ENCODE measurements at places on chromosomes 11 and 22.

GRCh38 chr11:83933008-83933407 is 646.8 kb upstream of the CCDC90B start:
- no peak for DNase-seq

DNA sequence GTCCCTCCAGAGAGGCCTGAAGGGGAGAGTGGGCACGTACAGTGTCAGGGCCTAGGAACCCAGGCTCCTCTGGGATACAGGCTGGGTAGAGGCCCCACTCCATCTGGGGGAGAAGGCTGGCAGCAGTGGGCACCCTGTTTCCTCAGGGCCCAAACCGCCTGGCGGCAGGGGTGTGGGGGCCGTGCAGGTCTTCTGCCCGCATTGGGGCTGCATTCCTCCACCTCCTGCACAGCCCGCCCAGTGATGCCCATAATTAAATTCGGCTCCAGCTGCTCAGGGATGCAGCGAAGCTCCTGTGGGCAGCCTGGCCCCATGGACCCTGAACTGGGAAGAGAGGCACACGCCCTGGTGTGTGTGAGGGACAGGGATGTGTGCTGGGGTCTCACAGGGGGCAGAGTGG is 35.4 kb downstream of the KCNQ1OT1 start:
- DNase-seq: no peak

GRCh38 chr11:36057379-36058042 is 113.6 kb downstream of the LDLRAD3 start:
- peak; percentile 52 for DNase-seq

DNA sequence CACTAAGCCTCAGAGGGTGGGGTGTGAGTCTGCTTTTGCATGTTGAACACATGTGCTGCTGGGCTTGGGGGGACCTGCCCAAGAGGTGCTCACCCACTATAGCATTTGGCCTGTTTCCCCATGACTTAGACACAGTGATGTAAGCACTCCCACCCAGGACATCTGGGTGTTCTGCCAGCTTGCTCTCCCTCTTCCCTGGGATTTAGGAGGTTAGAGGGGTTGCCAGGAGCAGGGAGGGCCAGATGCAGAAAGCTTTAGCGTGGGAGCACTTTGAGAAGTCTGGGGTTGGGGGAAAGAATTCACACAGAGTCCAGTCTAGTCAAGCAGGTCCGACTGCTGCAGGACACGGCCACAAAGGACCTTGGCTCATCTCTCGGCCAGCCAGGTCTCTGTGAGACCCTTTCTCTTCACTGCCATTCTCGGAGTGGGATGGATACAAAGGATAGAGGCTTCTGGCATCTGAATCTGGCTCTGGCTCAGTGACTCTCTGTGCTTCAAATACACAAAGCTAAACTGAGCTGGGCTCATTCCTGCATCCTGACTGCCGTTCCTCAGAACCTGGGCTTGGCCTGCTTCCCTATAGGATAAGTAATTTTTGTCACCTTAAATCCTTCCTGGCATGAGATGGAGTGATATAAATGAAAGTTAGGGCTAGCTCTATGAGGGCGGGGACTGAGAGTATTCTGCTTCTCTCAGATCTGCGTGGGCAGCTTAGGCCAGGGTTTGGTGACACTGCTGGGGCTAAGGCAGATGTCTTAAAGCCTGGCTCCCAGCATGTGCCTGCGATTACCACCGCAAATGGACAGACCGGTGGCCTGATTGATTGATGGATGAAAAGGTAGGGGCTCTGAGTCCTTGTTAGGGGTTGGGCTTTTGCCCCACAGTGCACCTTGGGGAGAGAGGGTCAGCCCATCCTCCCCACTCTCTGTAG is 14.5 kb downstream of the USP2 start:
- no peak for DNase-seq

GRCh38 chr11:89436071-89436470 is 55.1 kb downstream of the NOX4 start:
- DNase-seq: no peak

GRCh38 chr22:42868751-42869251 is 11.7 kb upstream of the ARFGAP3 start:
- no peak for DNase-seq

DNA sequence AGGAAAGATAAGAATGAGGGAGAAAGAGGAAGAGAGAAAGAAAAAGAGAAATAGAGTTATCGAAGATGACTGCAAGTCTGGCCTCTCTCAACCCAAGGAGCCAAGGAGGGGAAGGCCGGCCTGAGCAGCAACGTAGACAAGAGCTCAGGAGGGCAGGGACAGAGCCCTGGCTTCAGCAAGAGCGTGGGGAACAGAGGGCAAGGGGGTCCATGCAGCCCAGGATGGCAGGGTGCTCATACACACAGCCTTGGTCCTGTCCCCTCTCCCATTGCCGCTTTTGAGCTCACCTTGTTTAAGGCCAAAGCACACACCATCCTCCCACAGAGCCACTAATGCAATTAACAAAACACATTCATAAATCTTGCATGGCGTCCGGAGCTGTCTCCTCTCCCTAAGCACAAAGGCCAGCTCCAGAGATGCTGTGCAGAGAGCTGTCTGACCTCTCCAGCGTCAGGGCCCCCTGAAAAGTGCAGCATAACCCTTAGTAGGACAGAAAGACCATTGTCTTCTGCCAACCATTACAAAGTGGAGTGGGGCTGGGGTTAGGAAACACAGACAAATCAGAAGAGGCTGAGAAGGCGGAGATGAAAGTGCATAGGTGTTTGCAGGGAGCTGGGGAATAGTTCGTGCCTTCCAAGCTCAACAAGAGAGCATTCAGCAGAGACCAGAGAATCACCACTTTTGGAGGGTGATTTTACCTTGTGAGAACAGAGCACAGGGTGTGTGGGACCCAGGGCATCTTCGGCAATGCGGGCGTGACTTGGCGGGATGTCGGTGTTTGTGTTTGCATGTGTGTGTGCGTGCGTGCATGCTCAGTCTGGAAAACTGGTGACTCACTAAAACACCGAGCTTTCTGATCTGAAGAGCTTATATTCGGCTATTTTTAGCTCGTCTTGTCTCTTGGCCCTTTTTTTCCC is 28.2 kb upstream of the JAM3 start:
- DNase-seq: no peak

- no peak for DNase-seq
These were observed 4.6 kb downstream of the SAA2 start for GRCh38 chr11:18243783-18244362.

GRCh38 chr22:47298017-47298785 is 535.8 kb downstream of the TBC1D22A start:
- no peak for DNase-seq

GRCh38 chr11:18000760-18001159 is 12.1 kb downstream of the SERGEF start:
- DNase-seq: no peak

DNA sequence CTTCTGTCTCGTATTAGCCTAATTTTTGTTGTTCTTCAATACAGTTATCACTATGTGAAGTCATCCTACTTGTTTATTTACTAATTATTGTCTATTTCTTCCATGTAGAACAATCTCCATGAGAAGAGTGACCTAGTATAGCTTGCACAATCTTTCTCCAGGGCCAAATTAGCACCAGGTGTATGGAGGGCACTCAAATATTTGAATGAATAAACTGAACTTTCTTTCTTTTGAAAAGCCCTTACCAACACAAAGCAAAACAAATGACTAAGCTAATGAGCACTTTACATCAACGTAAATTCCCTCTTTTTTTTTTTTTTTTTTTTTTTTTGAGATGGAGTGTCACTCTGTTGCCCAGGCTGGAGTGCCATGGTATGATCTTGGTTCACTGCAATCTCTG is 34.2 kb downstream of the ABTB2 start:
- no peak for DNase-seq

GRCh38 chr11:86136538-86136937 is 67.7 kb upstream of the PICALM start:
- no peak for DNase-seq

GRCh38 chr11:4086575-4087353 is 7.8 kb upstream of the RRM1 start:
- no peak for DNase-seq
